Cardiac muscle cell (in vitro differentiated cells and primary cell): ENCODE measurements at places on chromosomes 2 and 18.

- no peak for DNase-seq
These were observed 4.8 kb upstream of the SCG2 start for GRCh38 chr2:223606946-223607345.

DNA sequence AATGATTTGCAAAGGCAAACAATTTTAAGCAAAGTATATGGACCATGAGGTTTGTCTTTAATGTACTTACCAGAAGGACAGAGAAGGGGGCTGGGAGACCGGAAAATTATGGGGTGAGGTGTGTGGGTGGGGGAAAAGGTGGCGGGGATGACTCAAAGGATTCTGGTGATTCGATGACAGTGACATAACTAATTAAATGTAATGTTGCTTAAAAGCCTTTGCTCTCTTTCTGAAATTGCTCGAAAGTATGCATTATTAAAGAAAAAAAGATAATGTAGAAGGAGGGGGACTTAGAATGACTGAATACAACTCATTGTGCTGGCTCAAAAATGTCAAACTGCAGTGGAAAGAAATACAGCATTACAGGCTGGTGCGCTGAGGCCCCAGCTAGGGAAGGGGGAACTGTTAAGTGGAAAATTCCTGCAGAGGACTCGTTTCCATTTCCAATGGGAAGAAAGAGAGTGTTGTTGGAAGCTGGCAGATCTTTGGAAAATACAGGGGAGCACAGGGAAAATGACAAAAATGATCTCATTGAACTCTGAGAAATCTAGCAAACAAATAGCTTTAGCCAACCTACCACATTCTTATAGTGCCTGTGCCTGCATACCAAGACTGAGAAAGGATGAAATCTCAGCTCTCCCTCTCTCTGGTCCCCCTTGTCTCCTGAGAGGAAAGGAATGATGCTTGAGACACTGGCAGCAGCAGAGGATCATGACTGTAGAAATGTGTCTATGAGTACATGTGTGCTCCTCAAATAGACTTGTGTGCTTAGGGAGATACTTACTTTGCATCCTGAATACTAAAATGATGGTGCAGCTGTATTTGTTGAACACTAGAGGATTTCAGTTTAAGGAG is 632.4 kb downstream of the NYAP2 start:
- peak; percentile 51 for DNase-seq

DNA sequence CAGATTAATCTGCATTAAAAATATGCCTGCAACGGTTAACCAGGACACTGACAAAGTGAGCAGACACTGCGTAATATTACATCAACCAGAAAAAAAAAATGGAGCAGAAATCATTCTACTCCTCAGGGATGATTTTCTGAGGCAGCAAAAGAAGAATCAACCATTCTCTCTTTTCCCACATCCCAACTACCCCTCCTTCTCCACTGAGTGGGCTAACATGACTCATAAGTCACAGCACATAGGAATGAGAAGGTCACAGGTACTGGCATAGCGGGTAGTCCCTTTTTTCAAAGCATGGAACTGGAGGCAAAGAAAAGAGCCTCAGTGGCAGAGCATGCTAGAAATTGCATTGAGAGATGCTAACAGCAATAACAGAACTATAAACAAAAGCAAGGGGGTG is 54.3 kb upstream of the TSPYL6 start:
- peak; percentile 3 for DNase-seq

DNA sequence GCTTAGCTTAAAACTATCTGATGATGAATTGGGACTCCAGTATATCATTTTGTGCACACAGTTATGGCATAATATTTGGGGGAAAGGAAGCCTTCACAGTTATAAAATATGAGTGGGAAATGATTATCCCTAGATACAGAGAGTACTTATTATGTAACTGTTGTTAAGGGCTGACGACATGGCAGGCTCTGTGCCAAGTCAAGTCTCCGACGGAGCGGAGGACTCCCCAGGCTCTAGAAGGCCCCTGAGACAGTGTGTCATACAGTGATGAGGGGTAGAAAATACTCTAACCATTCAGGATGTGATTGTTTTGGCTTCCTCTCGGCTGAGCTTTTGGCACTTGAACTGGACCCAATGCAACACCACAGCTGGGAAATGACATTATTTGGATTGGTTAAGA is 211.8 kb downstream of the SLC8A1 start:
- no peak for DNase-seq

GRCh38 chr2:172962824-172963223 is 112.8 kb upstream of the MAP3K20 start:
- DNase-seq = no peak

- DNase-seq = no peak
These were observed 515.6 kb upstream of the NRP2 start for GRCh38 chr2:205166745-205167144.
